ENCODE measurements at places on chromosomes 5 and 9.

DNA sequence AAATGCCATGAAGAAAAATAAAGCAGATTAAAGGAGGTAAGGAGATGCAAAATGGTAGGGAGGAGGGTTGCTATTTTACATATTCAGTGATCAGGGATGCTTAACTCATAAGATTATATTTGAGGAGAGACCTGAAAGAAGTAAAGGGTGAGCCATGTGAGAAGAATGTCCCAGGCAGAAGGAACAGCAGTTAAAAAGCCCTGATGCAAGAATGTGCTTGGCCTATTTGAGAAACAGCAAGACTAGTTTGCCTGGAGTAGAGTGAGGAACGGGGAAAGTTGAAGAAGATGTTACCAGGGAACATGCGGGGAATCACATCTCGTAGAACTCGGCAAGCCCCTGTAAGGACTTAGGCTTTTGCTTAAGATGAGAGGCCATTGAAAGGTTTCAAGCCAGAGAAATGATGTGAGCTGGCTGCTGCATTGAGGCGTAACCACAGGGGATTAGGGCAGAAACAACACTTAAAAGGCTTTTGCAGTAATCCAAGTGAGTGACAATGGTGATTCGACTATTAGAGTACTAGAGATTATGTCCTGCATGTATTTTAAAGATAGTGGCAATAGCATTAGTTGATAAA is 198.7 kb downstream of the VPS13A start:
- DNase-seq: no peak

DNA sequence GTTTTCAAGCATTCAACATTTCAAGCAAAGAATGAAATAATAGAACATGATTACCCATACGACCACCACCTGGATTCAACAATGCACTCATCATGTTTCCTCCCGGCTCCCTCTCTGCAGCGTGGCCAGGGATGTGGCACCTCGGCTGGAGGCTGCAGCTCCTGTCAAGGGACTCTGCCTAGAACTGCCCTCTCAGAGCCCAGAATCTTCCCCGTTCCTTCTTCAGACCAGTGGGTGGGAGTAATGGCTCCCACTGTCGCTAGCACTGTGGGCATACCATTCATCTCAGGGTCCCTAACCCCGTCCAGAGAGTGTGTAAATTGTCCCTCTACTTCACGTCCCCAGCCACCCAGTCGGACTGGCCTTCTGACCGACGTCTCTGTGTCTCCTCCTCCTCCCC is 118.6 kb upstream of the COL5A1 start:
- DNase-seq: no peak

- DNase-seq: no peak
Measured at GRCh38 chr5:136225796-136226195, 32.8 kb upstream of the SMIM32 start.

DNA sequence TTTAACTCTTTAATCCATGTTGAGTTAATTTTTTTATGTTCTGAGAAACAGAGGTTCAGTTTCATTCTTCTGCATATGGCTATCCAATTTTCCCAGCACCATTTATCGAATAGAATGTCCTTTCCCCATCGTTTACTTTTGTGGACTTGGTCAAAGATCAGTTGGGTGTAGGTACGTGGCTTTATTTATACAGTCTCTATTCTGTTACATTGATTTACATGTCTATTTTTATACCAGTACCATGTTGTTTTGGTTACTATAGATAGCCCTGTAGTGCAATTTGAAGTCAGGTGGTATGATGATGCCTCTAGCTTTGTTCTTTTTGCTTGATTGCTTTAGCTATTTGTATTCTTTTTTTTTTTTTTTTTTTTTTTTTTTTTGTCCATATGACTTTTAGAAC is 462.0 kb downstream of the HTR1A start:
- DNase-seq: no peak

DNA sequence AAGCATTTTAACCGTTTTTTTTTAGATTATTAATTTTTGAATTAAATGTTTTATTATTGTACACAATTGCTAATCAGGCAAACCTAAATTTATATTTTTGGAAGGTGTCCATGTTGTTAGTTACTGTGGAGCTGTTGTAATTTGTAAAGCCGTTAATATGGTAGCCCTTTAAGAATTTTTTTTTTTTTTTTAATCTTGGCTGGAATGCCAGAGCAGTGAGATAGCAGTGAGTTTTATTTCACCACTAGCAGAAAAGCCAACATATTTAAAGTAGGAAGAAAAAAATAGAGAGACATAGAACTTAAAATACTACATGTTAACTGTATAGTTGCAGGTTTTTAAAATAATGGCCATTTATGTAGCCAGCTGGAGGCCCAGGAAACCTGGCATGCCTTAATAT is 35.3 kb upstream of the RNF20 start:
- DNase-seq: no peak

DNA sequence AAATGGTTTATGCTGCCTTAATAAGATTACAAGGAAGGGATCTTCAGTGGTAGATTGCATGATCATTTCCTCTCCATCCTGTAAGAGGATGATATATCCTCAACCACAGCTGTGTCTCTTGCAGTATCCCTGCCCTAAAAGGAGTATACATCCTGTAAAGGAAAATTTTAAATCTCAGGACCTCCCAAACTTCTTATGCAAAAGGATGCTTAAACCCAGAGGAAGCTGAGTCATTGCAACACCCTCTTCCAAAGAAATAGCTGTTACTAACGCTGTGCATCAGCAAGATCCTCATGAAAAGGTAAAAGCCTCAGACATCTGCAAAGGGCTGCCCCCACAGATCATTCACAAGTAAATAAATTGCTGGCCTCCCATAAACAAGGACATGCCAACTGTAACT is 599.0 kb downstream of the PRELID2 start:
- DNase-seq: no peak

GRCh38 chr9:71191708-71192107 is 70.3 kb upstream of the TRPM3 start:
- no peak for DNase-seq

GRCh38 chr5:160470437-160471361 is 49.0 kb downstream of the PTTG1 start:
- DNase-seq: no peak

- DNase-seq: no peak
Measured at GRCh38 chr9:20659474-20659967, 24.5 kb upstream of the FOCAD start.

DNA sequence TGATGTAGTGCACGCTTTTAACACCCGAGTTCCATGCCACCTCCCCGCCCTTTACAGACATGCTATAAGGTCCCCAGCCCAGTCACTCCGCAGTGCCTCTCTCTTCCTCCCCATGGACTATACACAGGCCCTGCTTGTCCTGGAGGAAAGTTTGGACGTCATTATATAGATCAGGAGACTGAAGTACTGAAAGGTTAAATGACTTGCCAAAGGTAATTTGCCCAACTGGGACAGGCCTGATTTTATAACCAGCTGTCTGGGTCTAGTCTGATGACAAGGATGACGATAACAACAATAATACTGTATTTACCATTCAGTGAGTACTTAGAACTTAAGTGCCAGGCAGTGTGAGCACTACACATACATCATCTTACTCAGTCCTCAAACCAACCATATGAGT is 33.1 kb downstream of the LVRN start:
- DNase-seq: no peak

GRCh38 chr9:95574866-95575553 is 58.2 kb upstream of the PTCH1 start:
- no peak for DNase-seq

DNA sequence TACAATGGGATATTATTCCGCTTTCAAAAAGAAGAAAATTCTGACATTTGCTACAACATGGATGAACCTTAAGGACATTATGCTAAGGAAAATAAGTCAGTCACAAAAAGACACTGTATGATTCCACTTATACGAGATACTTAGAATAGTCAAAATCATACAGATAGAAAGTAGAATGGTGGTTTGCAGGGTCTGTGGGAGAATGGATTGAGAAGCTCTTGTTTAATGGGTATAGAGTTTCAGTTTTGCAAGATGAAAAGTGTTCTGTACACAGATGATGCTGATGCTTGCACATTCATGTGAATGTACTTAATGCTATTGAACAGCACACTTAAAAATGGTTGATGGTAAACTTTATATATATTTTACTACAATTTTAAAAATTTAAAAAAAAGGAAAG is 2050.7 kb upstream of the WWC1 start:
- DNase-seq: no peak

DNA sequence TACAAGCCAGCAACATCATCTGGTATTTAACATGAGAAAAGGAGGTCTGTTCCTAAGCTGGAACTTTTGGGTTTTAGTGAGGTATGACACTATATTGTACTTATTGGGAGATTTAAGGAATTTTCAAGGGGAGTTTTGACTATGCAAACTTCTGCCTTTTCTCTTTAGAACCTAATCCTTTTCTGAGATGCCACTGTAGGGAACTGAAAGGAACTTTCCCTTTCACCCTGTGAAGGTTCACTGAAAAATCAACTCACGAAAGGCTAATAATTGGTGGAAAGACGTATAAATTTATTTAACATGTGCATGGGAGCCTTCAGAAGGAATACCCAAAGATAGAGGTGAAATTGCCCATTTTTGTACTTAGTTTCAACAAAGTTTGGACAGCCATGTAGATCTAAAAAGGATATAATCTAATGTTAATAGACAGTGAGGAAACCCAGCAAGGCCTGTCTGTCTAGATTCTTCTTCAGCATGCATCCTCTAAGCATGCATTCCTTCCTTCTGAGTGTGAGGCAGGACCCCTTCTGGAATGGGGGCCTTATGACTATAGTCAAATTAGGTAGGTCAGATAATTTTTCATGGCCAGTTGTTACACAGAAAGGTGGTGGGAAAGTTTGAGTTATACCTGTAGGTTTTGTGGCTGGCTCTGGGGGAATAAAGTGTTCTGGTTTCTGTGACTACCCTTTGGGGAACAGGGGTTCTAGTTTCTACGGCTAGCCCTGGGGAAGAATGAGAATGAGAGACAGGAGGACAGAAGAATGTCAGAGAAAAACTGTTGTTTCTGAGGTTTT is 200.3 kb downstream of the C9orf152 start:
- DNase-seq: no peak

DNA sequence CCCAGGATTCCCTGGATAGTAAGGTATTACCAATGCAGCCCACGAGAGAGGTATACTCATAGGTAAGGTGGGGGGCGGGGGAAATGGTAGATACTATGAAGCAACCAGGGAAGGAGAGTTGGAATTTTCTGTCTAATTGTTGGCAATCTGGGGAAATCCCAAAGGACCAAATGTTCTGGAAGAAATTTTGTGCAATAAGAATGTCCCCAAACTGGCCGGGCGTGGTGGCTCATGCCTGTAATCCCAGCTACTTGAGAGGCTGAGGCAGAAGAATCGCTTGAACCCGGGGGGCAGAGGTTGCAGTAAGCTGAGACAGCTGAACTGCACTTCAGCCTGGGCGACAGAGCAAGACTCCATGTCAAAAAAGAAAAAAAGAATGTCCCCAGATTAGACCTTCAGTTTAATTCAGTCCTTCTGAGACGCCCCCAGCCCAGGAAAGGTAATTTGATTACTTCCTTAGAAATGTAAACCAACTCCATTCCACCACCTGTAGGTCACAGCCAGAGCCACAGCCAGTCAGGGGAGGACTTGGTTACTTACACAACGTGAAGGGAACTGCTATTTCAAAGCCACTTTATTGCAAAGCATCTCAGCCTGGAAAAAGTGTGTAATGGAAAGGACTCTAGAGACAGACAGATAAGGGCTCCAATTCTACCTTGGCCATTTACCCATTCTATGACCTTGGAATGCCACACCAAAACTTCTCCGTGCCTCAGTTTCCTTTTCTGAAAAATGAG is 50.0 kb upstream of the KLF4 start:
- no peak for DNase-seq

DNA sequence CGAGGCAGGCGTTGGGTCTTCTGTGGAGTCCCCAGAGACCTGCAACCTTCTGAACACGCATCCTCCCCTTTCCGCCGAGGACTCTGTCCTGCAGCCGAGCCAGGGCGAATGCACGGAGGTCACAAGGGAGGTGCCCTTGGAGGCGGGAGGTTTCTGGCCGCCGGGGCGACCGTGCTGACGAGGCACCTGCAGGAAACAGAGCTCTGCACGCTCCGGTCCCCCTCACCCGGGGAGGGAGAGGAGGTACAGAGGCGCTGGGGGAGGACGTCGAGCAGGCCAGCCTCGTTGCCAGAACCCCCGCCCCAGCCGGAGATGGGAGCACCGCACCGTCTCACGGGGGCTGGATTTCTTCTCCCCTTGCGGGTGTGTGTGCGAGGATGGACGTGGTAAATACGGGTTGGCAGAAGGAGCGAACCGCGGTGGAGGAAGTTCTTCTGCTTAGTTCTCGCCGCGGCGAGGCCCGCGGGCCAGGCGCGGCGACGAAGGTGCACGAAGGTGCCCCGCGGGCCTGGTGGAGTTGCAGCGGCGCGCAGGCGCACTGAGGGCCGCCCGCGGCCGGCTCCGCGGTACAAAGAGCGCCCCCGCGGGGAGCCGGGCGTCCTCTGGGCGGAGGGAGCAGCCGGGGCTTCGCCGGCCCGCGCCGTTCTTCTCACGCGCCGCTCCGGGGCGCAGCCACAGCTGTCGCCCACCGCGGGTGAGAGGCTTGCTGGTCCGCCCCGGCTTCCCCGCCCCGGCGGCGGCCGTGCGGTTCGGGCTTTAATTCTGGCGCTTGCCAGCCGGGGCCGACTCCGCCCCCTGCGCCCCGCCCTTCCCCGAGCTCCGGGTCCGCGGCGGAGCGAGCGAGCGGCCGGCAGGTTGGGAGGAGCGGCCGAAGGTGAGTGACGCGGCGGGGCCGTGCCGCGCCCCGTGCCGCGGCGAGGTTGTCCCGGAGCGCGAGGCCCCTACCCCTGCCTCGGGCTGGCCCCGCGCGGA is 289.5 kb downstream of the DOCK8 start:
- DNase-seq: peak; percentile 82

- no peak for DNase-seq
Measured at GRCh38 chr5:88976914-88977313, 93.9 kb upstream of the MEF2C start.

DNA sequence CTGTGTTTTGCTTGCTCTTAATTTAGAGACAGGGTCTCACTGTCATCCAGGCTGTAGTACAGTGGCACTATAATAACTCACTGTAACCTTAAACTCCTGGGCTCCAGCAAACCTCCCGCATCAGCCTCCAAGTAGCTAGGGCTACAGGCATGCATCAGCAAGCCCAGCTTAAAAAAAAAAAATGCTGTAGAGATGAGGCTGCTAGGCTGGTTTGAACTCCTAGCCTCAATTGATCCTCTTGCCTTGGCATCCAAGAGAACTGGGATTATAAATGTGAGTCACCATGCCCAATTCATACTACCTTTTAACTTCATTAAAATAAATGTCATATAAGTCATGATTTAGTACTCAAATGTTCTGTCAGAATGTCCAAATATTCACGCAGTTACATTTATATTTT is 2195.7 kb upstream of the C9orf72 start:
- DNase-seq: no peak

DNA sequence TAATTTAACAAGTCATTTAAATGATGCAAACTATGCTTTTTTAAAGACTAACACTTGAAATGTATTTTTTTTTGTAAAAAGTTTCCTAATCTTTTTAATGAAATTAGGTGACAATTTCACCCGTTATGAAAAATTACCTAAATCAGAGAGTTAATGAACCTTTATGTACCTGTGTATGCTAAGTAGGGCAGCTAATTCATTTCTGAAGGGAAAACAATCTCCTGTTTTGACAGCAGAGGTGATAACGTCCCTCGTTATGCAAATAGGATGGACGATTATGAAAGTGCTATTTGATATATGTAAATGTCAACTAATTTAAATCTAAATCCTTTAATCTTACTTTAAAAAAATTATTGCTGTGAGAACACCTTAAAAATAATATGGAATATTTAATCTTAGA is 58.8 kb downstream of the MEF2C start:
- no peak for DNase-seq
